ENCODE measurements at places on chromosomes 4 and X.

DNA sequence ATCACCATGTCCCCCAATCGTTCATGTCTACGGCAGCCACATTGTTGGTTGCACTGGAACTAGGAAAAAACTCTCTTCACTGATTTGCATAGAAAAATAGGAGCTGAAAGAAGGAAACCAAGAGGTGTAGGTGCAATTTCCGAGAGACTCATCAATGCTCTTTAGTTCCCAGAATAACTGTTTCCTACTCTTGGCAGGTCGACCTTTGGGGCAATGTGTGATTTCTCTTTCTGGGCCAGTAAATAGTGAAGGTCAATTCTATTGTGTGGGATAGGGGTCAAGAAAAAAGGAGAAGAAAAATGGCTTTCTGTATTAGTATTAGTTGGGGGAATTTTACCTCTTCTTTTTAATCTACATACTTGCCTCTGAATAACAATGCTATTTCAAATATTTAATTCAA lies 55.9 kb upstream of the PDE5A start:
- H3K36me3 ChIP-seq = no peaks in the 10 kb centered on the region
- H3K4me1 ChIP-seq = no peaks in the 10 kb centered on the region
- no peak overlapping the region for H3K27ac ChIP-seq
- no peak overlapping the region for H3K4me3 ChIP-seq
- no peaks in the 10 kb centered on the region for H3K27me3 ChIP-seq

GRCh38 chrX:131289527-131289926 lies 421 bp upstream of the IGSF1 start:
- H3K27me3 ChIP-seq = no peaks in the 10 kb centered on the region
- H3K4me3 ChIP-seq = peak overlapping the region; percentile 22
- DNase-seq = no peak
- no peak overlapping the region for H3K27ac ChIP-seq
- H3K36me3 ChIP-seq = no peaks in the 10 kb centered on the region

DNA sequence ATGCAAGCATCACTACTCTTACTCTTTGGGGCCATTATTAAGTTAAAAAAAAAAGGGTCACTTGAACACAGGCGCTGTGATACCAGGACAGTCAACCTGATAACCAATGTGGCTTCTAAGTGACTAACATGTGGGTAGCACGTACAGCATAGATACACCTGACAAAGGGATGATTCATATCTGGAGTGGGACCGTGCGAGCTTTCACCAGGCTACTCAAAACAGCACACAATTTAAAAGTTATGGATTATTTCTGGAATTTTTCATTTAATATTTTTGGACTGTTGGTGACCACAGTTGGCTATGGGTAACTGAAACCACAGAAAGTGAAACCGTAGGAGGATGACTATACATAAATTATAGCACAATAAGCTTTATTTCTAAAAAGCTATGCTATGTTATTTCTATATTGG lies 113.8 kb upstream of the STIM2 start:
- DNase-seq = no peak
- peaks cover 10% of the 10 kb centered on the region for H3K36me3 ChIP-seq
- H3K4me1 ChIP-seq = peaks cover 8% of the 10 kb centered on the region

DNA sequence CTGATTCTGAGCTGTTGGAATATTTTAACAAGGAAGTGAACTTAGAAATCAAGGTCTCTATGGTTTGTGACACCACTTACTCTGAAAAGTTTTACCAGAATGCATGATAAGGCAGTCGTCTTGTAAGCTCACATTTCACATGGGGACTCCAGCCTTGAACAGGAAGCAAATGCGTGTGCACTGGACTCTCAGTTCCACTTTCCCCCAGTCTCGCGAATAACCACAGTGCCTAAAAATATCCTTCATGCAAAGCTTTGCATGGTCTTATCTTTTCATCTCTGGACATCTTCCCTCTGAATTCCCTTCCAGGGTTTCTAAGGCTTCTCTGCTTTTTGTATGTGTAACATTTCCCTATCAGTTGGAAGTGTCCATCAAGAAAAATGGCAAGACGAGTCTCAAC lies 581.8 kb downstream of the NLGN4X start:
- no peak overlapping the region for H3K27ac ChIP-seq
- no peak overlapping the region for H3K4me3 ChIP-seq
- DNase-seq = no peak
- no peaks in the 10 kb centered on the region for H3K27me3 ChIP-seq
- H3K36me3 ChIP-seq = no peaks in the 10 kb centered on the region
